ENCODE measurements at places on chromosomes 5 and 9.

DNA sequence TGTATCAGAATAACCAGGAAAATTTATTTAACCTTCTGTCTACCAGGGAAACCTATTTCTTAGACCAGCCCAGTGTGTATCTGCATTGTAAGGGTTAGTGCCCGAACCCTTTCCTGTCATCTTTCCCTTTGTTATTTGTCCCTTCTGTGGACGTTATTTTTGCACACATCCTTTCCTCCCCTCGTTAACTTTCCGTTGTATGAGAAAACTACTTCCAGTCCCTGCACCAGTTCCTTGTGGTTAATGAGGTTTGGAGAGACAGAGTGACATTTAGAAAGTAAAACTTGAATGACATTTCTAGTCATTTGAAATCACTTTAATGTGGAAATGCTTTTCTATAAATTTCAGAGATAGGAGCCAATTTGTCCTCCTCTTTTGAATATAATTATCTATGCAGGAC is 4.3 kb upstream of the IFNB1 start:
- DNase-seq: no peak

GRCh38 chr9:125495172-125496119 is 211.6 kb downstream of the MAPKAP1 start:
- DNase-seq: no peak

DNA sequence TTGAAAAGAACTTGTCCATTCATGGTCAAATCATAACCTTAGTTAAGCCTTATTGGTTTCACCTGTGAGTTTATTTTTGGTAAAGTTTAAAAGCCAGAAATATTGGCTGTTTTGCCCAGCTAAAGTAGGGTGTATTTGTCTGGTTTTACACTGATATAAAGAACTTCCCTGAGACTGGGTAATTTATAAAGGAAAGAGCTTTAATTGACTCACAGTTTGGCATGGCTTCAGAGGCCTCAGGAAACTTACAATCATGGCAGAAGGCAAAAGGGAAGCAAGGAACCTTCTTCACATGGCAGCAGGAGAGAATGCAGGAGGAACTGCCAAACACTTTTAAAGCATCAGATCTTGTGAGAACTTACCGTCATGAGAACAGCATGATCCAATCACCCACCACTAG is 55.3 kb downstream of the JAKMIP2 start:
- no peak for DNase-seq

- no peak for DNase-seq
These were observed 170.0 kb upstream of the RASA1 start for GRCh38 chr5:87097664-87098063.

- no peak for DNase-seq
These were observed 4.7 kb downstream of the NOTCH1 start for GRCh38 chr9:136541179-136541578.

- no peak for DNase-seq
These were observed 161.7 kb upstream of the CDH12 start for GRCh38 chr5:23014825-23015224.

GRCh38 chr9:12988258-12988657 is 213.4 kb downstream of the LURAP1L start:
- DNase-seq: no peak

GRCh38 chr5:51379331-51379700 is 3.9 kb upstream of the ISL1 start:
- DNase-seq: no peak

GRCh38 chr5:181040631-181040945 is 522 bp downstream of the BTNL9 start:
- DNase-seq: no peak

- DNase-seq: no peak
These were observed 15.5 kb downstream of the SPATA31E1 start for GRCh38 chr9:87898151-87898550.

DNA sequence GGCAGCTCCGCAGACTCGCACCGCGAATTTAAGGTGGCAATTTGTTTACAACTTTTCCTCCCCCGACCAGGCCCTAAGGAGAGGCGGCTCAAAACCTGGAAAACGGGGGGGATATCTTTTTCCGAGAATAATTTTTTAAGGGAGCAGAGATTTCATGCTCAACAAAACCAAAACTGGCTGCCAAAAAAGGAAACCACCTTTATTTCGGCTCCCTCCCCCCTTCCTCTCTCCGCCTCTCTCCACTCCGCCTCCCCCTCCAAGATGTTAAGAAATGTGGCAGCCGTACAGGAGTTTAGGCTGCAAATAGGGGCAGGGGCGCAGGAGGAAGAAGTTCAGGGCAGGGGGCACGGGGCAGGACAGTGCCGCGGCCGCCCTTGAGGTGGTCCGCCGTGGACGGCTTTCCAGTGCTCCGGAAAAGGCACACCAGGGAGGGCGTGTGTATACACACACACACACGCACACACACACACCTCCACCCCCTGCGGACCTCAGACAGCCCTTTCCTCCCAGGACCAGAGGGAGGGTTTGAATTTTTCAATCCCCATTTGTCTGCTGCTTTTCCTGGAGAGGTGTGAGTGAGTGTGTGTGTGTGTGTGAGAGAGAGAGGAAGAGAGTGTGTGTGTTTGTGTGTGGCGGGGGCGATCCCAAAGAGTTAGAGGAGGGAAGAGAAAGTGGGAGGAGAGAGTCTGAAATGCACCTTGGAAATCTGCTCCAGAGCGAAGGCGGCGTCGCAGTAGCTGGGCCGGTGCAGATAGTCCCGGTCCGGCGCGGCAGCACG is 9.1 kb downstream of the PTCH1 start:
- DNase-seq: peak; percentile 72

GRCh38 chr5:154783774-154784460 is 28.7 kb downstream of the LARP1 start:
- DNase-seq: no peak

DNA sequence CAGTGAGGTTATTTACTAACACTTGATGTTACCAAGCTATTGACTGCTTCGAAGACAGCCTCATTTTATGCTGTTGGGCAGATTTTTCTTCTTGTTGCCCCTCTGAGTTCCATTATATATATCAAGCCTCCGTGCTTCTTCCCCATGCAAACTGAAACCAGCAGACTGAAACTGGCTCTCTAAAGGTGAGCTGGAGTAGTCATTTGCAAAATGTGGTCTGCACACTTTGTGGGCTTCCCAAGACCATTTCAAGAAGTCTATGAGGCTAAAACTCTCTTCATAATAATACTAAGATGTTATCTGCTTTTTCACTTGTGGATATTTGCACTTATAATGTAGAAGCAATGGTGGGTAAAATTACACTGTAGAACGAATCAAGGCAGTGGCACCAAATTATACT is 13.9 kb downstream of the SLC36A1 start:
- DNase-seq: no peak

GRCh38 chr5:32044434-32044833 is 129.7 kb downstream of the GOLPH3 start:
- peak; percentile 79 for DNase-seq

- DNase-seq: no peak
These were observed 2.9 kb upstream of the VCP start for GRCh38 chr9:35075358-35075757.

DNA sequence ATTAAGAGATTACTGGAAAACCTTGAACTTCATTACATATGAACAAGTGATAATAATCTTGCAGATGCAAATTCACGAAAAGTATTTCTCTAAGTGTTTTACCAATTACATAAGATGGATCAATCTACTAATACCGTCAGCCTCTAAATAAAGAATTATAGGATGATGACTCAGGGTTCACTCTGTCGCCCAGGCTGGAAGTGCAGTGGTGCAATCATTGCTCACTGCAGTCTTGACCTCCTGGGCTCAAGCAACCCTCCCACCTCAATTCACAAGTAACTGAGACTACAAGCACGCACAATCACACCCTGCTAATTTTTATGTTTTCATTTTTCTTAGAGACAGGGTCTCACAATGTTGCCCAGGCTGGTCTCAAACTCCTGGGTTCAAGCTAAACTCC is 56.1 kb downstream of the CHD1 start:
- DNase-seq: no peak

GRCh38 chr5:81854915-81855314 is 104.0 kb upstream of the SSBP2 start:
- no peak for DNase-seq

DNA sequence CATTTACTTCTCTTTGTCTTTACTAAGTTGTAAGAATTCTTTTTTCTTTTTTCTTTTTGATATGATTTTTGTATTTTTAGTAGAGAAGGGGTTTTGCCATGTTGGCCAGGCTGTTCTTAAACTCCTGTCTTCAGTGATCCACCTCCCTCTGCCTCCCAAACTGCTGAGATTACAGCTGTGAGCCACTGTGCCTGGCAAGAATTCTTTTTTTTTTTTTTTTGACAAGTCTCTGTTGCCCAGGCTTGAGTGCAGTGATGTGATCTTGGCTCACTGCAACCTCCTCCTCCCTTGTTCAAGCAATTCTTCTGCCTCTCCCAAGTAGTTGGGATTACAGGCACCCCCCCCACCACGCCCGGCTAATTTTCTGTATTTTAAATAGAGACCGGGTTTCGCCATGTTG is 9.9 kb downstream of the NPM1 start:
- DNase-seq: no peak

DNA sequence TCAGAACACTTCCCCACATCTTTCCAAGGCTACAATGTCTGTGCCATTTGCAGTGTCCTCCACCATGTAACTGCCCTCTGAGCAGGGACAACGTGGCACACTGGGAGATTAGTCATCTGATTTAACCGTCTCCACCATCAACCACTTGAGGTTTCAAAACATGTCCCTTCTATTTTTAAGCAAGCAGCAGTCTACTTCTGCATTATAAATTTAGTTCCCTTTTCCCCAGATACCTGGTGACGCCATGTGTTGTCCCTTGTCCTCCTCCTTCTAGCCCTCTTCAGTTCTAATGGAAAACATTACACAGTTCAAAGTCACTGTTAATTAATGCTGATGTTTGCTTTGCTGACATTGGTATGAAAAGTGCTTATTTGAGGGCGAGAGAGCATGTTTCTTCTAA is 52.8 kb downstream of the ATP10B start:
- no peak for DNase-seq

DNA sequence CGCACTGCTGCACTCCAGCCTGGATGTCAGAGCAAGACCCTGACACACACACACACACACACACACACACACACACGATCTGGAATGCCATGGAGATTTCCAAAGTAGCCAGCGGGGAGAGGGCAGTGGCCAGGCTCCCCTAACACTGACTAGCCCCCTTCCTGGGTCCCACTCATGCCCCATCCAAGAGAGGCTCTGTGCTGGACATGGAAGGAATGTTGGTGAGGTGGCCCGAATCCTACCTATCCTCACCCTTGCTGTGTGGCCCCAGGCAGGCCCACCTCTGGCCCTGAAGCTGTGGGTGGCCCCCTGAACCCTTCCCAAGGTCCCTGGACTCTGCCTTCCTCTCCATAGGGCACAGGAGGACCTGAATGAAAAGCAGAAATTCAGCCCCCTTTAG is 7.3 kb downstream of the BRD3 start:
- DNase-seq: no peak

GRCh38 chr5:106324356-106324755 is 1346.4 kb downstream of the EFNA5 start:
- no peak for DNase-seq

DNA sequence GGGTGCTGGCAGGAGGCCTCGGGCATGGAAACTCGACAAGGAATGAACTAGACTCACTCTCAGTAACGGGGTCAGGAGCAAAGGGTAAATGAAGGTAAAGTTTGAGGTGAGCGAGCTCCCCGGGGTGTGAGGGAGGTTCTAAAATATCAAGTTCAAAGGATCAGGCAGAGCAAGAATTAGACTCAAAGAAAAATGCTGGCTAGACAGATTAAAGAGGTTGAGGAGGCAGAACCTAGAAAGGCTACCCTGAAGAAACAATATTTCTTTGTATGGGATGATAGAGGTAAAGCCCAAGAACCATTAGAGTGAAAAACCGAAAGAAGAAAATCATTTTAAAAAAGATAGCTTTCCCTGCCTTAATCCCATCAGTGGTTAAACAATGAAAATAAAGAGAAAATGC is 386.7 kb upstream of the MEF2C start:
- no peak for DNase-seq

DNA sequence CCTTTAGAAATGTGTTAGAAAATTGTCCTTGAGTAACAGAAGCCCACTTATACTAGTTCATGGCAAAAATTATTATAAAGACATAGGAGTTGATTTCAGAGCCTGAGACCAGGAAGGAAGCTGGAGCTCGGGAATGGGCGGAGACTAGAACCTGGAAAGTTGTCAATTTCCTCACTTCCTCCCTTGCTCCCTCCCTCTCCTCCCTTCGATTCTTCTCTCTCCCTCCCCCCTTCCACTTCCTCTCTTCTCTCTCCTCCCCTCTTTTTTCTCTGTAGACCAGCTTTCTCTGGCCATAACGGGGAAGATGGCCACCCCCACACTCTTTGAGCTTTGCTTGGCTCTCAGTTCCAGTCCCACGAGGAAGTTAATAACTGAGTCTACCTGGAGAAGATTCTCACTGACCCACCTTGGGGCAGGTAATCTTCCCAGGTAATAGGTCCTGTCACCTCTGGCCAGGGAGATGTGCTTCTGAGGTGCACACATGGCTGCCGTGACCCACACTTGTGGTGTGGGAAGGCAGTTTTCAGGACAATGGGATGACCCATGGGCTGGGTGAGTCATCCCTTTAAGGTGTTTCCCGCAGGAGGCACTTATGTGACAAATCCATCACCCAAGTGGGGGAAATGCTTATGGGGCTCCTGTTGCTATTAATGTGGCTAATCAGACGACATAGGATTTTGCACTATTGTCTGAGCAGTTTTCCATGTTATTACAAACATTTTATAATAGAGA is 78.7 kb downstream of the HSPA4 start:
- no peak for DNase-seq

DNA sequence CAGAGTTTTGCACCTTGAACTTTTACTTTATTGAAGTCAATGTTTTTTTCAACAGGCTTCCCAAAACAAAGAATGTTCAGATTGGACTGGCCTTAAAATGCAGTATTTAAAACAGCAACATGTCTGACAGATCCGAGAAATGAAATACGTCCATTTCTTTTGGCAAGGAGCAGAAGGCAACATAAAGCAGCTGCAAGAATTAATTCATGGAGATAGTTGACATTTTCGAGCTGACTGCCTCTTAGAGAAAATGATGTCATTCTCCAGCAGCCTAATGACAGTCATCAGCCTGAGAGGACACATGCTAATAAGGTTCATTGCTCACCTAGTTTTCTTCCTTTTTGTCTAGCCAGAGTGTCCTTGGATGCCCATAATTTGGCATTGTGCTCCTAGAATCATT is 232.2 kb upstream of the SEMA6A start:
- no peak for DNase-seq

- no peak for DNase-seq
These were observed 26.8 kb downstream of the FAM81B start for GRCh38 chr5:95417971-95418370.

DNA sequence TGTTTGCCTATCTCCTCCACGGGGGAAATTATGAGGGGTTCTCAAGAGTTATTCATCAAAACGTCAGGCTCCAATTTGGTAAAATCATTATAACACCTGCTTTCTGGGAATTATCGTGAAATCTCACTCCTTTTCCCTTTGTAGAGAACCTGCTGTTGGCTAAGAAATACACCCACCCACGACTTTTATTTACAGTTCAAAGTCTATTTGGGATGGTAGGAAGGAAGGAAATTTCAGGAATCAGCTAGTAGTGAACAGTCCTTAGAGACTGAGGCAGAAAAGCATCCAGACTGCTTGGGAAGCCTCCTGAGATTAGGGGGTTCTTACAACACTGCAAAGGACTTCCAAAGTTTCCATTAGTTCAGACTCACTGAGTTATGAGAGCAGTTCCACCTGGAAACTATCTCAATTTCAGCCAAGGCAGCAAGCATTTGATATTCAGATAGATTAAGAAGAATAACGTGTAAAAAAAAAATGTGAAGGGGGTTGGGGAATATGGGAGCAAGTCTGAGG is 9.4 kb upstream of the SPDL1 start:
- no peak for DNase-seq

- no peak for DNase-seq
These were observed 910 bp downstream of the TDRD7 start for GRCh38 chr9:97412626-97413385.

- DNase-seq: no peak
These were observed 26.7 kb downstream of the BDP1 start for GRCh38 chr5:71482132-71482531.

Data from right lung (tissue), 10 donors.